ENCODE measurements at places on chromosomes 3 and 15. TPM values are rescaled to one million over a fixed set of nuclear protein-coding genes. Genes with fewer than 3 reads are reported as not detected.

Gene FSIP1
- total RNA-seq = 0.53 TPM

DNA sequence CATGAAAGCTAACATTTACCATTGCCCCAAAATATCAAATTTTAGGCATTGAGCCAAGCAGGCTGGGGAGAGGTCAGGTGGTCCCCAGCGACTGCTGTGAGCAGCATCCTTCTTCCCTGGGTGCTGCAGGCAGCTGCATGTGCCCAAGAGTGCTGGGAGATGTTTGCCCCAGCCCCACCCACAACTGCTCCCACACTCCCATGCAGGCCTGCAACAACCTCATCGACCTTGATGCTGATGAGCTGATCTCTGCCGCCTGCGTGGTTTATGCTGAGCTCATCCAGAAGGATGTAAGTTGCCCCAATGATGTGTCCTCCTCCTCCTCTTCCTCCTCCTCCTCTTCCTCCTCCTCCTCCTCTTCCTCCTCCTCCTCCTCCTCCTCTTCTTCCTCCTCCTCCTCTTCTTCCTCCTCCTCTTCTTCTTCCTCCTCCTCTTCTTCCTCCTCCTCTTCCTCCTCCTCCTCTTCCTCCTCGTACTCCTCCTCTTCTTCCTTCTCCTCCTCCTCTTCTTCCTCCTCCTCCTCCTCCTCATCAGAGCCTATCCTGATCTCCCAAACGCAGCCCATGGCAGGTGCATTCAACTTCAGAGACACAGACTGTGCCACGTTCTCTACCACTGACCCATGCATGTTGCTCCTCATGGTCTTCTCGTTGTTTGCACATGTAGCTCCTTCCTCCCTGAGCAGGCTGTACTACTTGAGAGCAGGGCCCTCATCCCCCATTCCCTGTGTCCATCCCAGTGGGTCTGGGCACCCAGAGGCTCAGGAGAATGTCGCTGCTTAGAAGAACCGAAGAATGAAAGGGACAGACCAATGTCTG, 15.1 kb downstream of the TBC1D21 start:
- no peak for DNase-seq

GRCh38 chr3:550471-550870, 353.9 kb downstream of the CHL1 start:
- DNase-seq = no peak

- DNase-seq = no peak
Measured at GRCh38 chr3:192915304-192915703, 2.4 kb downstream of the MB21D2 start.

DNA sequence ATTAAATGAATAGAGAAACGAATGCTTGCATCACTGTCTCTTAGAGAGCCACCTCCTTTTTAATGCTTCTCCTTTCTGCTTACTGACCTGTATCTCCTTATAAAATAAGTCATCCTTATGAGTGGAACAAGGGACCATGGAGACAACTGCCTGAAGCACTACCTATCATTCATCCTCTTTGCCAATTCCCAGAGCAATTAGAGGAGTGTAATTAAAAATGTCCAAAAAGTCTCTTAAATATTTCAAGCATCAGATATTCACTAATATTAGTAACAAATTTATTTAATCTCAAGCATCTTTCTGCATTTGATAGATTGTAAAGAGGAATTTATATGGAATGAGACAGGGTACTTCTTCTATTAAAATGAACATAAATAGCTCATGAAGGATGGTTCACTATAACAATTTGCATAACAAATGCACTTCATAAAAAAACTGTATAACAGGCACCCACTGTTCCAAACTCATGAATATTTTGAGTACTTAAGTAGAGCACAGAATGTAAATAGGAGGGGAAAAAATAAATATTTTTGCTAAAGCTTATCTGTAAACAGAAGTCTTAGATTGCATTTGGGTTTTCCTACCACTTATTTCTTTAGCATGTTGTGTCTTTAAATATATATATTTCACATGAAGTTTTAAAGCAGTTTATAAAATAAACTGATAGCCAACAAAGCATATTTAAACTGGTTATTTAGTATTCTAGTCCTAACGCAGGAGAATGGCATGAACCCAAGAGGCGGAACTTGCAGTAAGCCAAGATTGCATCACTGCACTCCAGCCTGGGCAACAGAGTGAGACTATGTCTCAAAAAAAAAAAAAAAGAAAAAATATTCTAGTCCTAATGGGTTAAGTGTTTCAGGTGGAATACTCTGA, 269.3 kb downstream of the TBL1XR1 start:
- no peak for DNase-seq

GRCh38 chr3:47265008-47265407, 17.6 kb downstream of the KIF9 start:
- DNase-seq = no peak

DNA sequence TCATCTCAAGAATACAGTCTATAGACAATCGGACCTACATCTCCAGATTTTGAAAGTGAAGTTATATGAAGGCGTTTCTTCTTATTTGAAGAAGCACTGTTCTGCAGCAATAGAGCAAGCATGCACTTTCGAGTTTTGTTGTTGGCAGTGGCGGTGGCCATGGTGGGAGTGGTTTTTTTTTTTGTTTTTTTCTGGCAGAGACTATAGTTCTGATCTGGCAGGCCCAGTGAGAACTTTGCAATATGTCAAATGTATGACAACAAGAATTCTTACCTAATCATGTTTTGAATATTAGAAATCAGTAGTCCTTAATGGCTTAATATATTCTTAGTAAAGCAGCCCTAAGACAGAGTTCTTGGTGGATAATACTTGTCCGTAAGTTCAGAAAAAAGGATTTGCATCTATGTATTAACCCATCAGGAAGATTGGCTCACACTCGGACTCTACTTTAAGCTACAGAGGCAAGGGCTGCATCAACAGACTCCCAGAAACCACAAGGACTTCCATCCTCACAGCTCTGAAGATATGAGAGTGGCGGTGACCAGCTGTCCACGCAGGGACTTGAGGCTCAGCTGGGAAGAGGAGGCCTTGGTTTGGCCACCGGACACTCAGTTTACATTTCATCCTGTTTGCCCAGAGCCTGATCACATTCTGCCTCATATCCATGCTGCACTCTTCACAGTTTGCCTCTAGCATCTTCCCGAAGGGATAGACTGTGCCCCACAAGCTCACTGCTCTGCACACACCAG, 124.1 kb upstream of the THBS1 start:
- DNase-seq = no peak

DNA sequence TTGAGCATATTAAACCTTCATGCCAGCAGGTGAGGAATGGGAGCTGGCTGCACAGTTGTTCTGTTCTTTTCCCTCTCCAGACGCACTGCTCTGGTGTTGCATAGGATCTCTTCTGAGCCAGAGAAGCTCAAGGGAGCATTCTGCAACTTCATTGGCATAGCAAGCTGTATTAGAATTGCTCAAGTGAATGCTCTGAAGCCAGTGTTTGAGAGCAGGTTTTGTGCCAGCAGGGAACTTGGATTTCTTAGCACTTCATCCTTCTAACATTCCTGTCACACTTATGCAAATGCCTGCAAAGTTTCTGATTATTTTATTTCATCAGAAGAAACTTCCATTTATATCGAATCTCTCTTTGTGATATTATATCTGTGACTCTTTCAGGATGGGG, 366.6 kb downstream of the AGBL1 start:
- DNase-seq = no peak

DNA sequence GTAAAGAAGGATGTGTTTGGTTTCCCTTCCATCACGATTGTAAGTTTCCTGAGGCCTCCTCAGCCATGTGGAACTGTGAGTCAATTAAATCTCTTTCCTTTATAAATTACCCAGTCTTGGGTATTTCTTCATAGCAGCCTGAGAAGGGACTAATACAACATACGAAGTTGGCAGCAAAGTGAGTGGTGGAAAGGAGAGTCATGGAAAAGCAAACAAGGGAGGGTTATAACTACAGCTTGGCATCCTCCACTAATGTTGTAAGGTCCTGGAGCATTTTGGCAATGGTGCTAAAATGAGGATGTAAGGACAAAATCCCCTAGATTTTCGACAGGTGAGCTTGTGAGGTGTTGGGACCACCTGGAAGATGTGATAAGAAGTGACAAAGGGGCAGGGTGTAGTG, 5.8 kb upstream of the TMEM41A start:
- no peak for DNase-seq

Gene KCNMB3
- 6.9 TPM for total RNA-seq

DNA sequence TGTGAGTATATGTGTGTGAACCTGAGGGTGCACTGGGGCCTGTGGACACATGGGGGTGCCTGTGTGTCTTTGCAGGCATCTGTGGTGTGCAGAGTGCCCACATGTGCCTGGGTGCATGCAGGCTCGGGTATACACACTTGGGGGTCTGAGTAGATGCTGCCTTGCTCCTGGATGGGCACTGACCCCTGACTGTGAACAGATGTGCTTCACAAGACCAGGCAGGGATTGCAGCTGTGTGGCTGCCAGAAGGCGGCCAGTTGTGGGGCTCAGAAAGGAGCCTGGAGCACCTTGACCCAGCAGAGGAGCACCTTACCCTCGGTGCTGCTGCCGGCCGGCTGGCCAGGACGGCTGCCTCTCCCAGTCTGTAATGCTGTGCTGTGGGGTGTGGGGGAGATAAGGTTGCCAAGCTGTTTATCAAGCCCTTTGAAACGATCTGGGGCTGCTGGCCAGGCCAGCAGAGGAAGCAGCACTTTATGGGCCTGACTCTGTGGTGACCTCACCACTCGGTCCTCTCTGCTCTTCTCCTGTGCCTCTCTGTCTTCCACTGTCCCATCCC, 55.5 kb upstream of the MRPS22 start:
- no peak for DNase-seq

GRCh38 chr15:50418041-50418583, 6.1 kb upstream of the USP8 start:
- DNase-seq = no peak

DNA sequence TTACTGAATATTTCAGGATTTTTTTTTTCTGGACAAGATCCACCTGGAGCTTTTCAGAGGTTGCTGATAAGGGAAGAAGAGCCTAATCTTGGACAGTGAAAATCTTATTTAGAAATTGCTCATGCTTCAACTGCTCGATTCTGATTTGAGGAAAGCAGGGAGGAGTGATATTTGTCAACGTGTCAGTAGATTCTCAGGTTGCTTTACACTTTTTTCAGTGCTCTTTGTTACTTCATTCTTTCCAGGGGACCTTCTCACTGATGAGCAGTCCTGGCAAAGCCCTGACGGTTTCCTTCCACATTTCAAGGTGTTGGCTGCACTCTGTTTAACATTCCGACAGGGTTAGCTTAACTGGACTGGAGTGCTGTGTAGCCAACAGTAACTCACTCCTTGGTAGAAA, 24.1 kb upstream of the RARB start:
- DNase-seq = no peak

GRCh38 chr3:11465744-11466616, 177.7 kb downstream of the VGLL4 start:
- no peak for DNase-seq

Gene CISH
- 2.9 TPM for total RNA-seq

Gene KIF15
- 2.4 TPM for total RNA-seq

- DNase-seq = no peak
Measured at GRCh38 chr3:21356402-21356801, 394.6 kb downstream of the ZNF385D start.

GRCh38 chr15:70166506-70167087, 68.9 kb upstream of the TLE3 start:
- DNase-seq = no peak

Gene SI
- total RNA-seq = not detected

GRCh38 chr3:19334120-19334519, 185.8 kb downstream of the KCNH8 start:
- no peak for DNase-seq

GRCh38 chr15:61483599-61483998, 254.5 kb upstream of the RORA start:
- no peak for DNase-seq

- DNase-seq = no peak
Measured at GRCh38 chr15:34336231-34336990, 1.2 kb downstream of the SLC12A6 start.

DNA sequence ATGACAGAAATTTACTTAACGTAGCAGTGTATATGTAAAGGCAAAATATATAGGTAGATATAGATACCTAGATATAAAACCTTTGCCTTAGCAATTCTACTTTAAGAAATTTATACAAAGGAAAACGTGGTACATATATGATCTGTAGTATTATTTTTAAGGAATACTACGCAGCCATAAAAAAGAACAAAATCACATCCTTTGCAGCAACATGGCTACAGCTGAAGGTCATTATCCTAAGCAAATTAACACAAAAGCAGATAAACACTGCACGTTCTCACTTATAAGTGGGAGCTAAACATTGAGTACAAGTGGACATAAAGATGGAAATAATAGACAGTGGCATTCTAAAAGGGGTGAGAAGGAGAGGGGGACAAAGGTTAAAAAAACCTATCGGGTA, 14.8 kb upstream of the LIPC start:
- no peak for DNase-seq

Gene GOLIM4
- total RNA-seq = 8.0 TPM

GRCh38 chr3:81753416-81754027, 7.9 kb downstream of the GBE1 start:
- DNase-seq = no peak

- DNase-seq = no peak
Measured at GRCh38 chr3:30847592-30847991, 46.9 kb downstream of the GADL1 start.

DNA sequence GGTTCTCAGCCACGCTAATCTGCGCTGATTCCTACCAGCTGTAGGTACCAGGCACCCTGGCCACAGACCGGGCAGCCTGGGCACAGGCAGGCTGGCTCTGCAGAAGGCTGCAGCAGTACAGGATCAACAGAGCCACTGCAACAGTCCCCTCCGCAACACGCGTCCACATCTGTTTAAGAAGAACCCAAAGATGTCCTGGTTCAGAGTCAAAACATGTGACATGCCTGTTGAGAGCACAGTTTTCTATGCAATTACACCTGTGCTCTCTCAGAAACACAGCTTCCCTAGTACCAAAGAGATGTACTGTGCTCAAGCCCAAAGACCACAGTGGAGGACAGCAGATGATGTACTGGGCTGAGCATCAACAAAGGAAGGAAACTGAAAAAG, 18.8 kb downstream of the LRIG1 start:
- DNase-seq = no peak

DNA sequence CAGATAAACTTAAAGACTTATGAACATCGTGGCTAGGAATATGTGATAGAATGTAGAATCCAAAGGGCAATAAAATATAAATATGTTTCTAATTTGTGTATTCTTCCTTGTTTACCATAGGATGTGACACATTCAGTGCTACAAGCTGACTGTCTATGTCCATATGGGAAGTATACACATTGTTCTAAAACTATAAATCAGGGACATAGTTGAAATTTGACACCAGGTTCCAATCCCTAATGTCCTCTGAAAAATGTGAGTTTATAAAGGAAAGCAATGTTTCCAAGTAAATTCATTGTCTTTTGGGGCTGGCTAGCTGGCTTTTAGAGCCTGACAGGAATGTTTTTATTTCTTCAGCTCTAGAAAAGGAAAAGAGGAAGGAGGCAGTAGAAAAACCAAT, 273.6 kb downstream of the CNTN4 start:
- DNase-seq = no peak

DNA sequence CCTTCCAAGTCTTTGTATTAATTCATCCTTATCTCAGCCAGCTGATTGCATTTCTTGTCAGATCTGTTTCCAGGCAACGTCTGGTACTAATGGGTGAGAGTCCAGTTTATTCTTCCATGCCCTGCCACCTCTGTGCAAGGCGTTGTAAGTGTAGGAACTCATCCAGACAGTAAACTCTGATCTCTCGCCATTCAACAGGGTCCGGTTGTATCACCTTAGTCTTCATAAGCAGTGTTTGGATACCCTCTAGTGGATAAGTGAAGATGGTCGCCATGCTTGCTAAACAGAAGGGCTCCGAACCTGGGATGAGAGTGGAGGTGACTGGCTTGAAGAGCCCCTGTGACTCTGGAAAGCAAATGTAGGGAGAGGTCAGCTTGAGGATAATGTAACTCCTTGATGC, 51.6 kb upstream of the CMTM7 start:
- no peak for DNase-seq

Gene TBC1D21
- not detected for total RNA-seq

- DNase-seq = no peak
Measured at GRCh38 chr3:156460206-156460611, 94.7 kb downstream of the SSR3 start.

Measured in activated B cell treated with CpG ODN at 0.5 μM for 24 hours (primary cell).